ENCODE measurements at places on chromosomes 5 and 9. TPM values are rescaled to one million over a fixed set of nuclear protein-coding genes. Genes with fewer than 3 reads are reported as not detected.

- H3K4me1 ChIP-seq: peaks cover 49% of the 10 kb centered on the region
- no peaks in the 10 kb centered on the region for H3K27me3 ChIP-seq
- peak overlapping the region; percentile 87 for H3K27ac ChIP-seq
- no peak overlapping the region for H3K4me3 ChIP-seq
- DNase-seq: peak; percentile 74
- H3K36me3 ChIP-seq: no peaks in the 10 kb centered on the region
Observed at GRCh38 chr9:94922098-94922607, 195.7 kb downstream of the AOPEP start.

The BBLN gene
- total RNA-seq: 39.0 TPM

DNA sequence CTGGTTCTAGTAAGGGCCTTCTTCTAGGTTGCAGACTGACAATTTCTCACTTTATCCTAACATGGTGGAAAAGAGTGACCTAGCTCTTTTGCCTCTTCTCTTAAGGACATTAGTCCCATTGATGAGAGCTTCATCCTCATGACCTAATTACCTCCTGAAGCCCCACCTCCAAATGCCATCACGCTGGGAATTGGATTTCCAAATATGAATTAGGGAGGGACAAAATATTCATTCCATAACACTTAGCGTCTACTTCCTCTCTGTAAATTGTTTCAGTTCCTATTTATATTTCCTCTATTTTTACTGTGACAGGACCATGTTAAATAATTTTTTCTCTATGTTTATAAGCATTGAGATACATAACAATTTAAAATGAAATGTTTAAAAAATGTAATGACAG is 408.8 kb downstream of the CDH10 start:
- H3K27ac ChIP-seq: no peak overlapping the region
- no peak overlapping the region for H3K4me3 ChIP-seq
- H3K36me3 ChIP-seq: no peaks in the 10 kb centered on the region
- no peak for DNase-seq
- no peaks in the 10 kb centered on the region for H3K4me1 ChIP-seq
- no peaks in the 10 kb centered on the region for H3K27me3 ChIP-seq

The SUSD3 gene
- total RNA-seq: 4.8 TPM

The PCDHGB2 gene
- 3.8 TPM for total RNA-seq

GRCh38 chr9:95510709-95511615 is 5.8 kb downstream of the PTCH1 start:
- H3K4me3 ChIP-seq: peak overlapping the region; percentile 89
- peak; percentile 95 for DNase-seq
- peaks cover 21% of the 10 kb centered on the region for H3K4me1 ChIP-seq
- peak overlapping the region; percentile 85 for H3K27ac ChIP-seq

DNA sequence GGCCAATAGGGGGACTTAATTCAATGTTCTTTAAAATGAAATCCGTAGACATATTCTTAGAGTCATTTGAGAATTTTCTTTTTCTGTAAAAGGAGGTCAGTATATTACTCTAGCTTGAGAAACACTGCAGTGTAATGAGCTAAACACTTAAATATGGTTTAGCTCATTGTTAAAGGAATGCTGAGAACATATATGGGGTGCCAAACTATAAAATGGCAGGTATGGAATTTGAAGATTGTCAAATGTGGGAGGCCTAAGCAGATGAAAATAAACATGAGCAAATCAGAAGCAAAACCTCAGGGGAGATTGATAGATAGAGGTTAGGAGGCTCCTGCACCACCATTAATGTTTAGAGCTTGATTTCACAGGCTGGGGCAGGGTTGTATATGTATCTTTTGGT is 57.9 kb downstream of the STX17 start:
- H3K4me3 ChIP-seq: no peak overlapping the region
- DNase-seq: no peak
- H3K4me1 ChIP-seq: no peaks in the 10 kb centered on the region
- no peak overlapping the region for H3K27ac ChIP-seq
- H3K36me3 ChIP-seq: peaks cover 57% of the 10 kb centered on the region

The SAXO1 gene
- 0.12 TPM for total RNA-seq

DNA sequence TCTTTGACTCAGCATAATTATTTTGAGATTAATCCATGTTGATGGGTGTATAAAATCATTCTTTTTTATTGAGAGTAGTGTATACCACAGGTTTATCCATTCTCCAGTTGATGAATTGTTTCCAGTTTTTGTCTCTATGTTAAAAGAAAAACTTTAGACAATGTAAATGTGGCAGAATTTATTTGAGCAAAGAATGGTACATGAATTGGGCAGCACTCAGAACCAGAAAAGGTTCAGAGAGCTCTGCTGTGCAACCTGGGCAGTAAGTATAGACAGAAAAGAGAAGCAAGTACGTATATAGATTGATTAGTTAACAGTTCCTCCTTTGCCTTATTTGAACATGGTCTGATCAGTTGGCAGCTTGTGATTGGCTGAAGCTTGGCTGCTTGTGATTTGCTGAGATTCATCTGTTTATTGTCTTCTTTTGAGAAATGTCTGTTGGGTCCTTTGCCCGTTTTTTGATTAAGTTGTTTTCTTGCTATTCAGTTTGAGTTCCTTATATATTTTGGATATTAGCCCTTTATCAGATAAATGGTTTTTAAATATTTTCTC is 41.4 kb downstream of the CDC42SE2 start:
- peaks cover 13% of the 10 kb centered on the region for H3K4me1 ChIP-seq
- H3K36me3 ChIP-seq: no peaks in the 10 kb centered on the region
- H3K27ac ChIP-seq: no peak overlapping the region
- no peak for DNase-seq

- no peaks in the 10 kb centered on the region for H3K4me1 ChIP-seq
- DNase-seq: no peak
- H3K4me3 ChIP-seq: no peak overlapping the region
- no peak overlapping the region for H3K27ac ChIP-seq
Observed at GRCh38 chr5:133756036-133756435, 143.7 kb upstream of the FSTL4 start.

DNA sequence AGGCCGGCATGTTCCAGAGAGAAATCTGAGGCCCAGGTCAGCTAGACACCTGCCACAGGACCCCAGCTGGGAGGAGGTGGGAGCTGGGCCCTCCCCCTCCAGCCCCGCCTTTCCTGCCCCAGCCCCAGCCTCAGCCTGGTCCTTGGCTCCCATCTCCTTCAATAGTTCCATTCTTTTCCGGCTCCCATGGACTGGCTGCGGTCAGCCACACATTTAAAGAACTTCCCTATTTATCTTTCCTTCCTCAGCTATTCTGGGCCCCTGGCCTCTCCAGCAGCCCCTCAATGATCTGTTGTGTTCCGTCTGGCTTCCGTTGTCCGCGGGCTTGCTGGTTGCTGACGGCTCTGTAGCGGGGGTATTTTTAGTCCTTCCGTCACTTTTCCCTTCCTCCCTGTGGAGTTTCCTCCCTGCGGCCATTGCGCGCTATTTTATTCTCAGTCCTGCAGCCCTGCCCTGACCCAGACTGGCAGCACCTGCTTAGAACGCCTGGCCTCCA is 73.8 kb downstream of the AMBP start:
- H3K27ac ChIP-seq: peak overlapping the region; percentile 51
- peaks cover 4% of the 10 kb centered on the region for H3K4me1 ChIP-seq
- no peaks in the 10 kb centered on the region for H3K27me3 ChIP-seq
- no peak overlapping the region for H3K4me3 ChIP-seq
- peak; percentile 63 for DNase-seq
- H3K36me3 ChIP-seq: no peaks in the 10 kb centered on the region

The POLR3G gene
- 0.93 TPM for total RNA-seq

DNA sequence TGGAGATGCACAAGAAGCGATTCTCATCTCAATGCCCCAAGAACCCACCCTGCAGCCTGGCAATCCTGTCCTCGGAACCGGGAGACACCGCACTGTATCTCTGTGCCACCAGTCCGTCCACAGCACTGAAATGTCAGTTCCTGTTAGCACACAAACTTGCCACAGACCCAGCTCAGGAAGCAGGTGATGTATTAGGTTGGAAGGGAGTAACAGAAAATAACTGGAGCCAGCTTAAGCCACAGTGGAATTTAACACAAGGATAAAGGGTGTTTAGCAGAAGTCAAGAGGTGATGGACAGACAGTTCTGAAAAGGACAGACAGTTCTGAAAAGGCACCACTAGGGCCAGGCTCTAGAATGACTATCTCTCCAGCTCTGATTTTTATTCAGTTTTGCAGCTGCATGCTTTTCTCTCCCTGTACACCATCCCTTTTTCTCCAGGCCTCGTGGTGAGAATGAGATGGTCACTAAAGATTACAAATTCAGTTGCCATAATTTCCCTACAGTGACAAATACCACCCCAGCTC is 114.4 kb downstream of the ANKRD18B start:
- H3K27ac ChIP-seq: no peak overlapping the region
- DNase-seq: no peak
- no peaks in the 10 kb centered on the region for H3K4me1 ChIP-seq
- H3K27me3 ChIP-seq: peaks cover 54% of the 10 kb centered on the region
- H3K36me3 ChIP-seq: no peaks in the 10 kb centered on the region

The RNF20 gene
- 48.1 TPM for total RNA-seq

GRCh38 chr5:151264113-151264512 is 11.1 kb downstream of the GM2A start:
- peaks cover 47% of the 10 kb centered on the region for H3K36me3 ChIP-seq
- no peak for DNase-seq
- H3K4me3 ChIP-seq: no peak overlapping the region
- no peaks in the 10 kb centered on the region for H3K27me3 ChIP-seq
- H3K27ac ChIP-seq: no peak overlapping the region
- H3K4me1 ChIP-seq: no peaks in the 10 kb centered on the region

GRCh38 chr9:9002826-9003583 is 1203.4 kb upstream of the DMAC1 start:
- no peak for DNase-seq
- no peaks in the 10 kb centered on the region for H3K27me3 ChIP-seq
- no peaks in the 10 kb centered on the region for H3K4me1 ChIP-seq
- no peak overlapping the region for H3K27ac ChIP-seq
- no peak overlapping the region for H3K4me3 ChIP-seq

GRCh38 chr5:142840575-142840974 is 70.4 kb downstream of the ARHGAP26 start:
- no peaks in the 10 kb centered on the region for H3K27me3 ChIP-seq
- DNase-seq: no peak
- no peak overlapping the region for H3K27ac ChIP-seq
- H3K4me1 ChIP-seq: peaks cover 28% of the 10 kb centered on the region

GRCh38 chr9:87119328-87119881 is 172.1 kb upstream of the GAS1 start:
- no peaks in the 10 kb centered on the region for H3K36me3 ChIP-seq
- H3K4me1 ChIP-seq: peaks cover 15% of the 10 kb centered on the region
- H3K27ac ChIP-seq: no peak overlapping the region
- no peaks in the 10 kb centered on the region for H3K27me3 ChIP-seq
- DNase-seq: no peak
- no peak overlapping the region for H3K4me3 ChIP-seq

DNA sequence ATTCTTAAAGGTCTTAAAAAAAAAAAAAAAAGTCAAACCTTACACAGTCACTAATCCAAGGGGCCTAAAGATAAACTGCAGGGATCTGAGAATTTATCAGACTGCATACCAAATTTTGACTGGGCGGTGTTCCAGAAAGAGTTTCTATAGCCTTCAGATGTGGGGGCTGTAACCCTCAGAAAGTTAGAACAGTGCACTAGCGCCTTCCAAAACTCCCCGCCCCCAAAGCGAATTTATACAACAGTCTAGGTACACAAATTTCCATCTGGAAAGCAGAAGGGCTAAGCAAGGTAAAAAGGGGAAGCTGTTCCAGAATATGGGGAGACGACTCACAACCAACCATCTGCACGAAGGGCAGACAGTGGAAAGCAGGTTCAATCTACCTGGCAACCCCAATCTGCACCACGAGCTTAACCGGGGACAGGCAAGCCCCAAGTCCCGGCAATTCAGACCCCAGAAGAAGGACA is 813 bp downstream of the ERMP1 start:
- H3K36me3 ChIP-seq: peaks cover 8% of the 10 kb centered on the region
- no peak for DNase-seq
- peak overlapping the region; percentile 80 for H3K27ac ChIP-seq
- peaks cover 16% of the 10 kb centered on the region for H3K4me1 ChIP-seq

DNA sequence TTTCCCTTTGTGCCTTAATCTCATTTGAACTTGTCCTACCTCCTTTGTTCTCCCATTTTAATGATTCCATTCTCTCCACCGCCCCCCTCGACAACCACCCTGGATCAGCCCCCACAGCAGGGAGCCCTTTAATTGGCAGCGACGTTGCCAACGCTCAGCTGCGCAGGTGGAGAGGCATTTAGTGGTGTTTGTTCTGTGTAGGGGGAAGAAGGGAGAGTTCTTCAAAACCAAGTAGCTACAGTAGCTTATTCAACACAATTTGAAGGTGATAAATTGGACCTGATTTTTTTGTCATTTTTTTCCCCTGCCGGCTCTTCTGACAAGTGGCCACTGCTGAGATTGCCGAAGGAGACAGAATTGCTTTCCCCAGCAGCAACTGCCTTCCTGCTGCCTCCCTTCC is 499.1 kb downstream of the CDK5RAP2 start:
- H3K4me3 ChIP-seq: no peak overlapping the region
- H3K27me3 ChIP-seq: no peaks in the 10 kb centered on the region
- no peaks in the 10 kb centered on the region for H3K36me3 ChIP-seq
- DNase-seq: no peak

The PRDM9 gene
- total RNA-seq: not detected

DNA sequence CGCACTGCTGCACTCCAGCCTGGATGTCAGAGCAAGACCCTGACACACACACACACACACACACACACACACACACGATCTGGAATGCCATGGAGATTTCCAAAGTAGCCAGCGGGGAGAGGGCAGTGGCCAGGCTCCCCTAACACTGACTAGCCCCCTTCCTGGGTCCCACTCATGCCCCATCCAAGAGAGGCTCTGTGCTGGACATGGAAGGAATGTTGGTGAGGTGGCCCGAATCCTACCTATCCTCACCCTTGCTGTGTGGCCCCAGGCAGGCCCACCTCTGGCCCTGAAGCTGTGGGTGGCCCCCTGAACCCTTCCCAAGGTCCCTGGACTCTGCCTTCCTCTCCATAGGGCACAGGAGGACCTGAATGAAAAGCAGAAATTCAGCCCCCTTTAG is 7.3 kb downstream of the BRD3 start:
- peak; percentile 39 for DNase-seq
- H3K27ac ChIP-seq: no peak overlapping the region
- no peak overlapping the region for H3K4me3 ChIP-seq
- H3K4me1 ChIP-seq: peaks cover 84% of the 10 kb centered on the region
- no peaks in the 10 kb centered on the region for H3K27me3 ChIP-seq

DNA sequence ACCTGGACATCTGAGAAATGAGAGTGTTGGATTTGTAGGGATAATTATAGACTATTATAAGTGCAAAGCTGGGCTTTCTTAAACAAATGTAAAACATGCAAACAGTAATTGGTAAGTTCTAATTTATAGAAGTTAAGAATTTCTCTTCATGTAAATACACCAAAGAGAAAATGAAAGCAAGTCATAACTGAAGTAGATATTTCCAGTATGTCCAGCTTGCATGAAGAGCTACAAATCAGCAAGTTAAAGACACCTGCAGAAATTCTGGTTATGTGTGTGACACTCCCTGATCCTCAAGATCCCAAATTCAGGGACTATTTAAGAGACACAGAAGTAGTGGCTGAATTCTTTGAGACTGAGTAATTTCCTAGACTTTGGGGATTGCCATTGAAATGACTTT is 308.9 kb downstream of the TLE4 start:
- no peaks in the 10 kb centered on the region for H3K36me3 ChIP-seq
- H3K4me3 ChIP-seq: no peak overlapping the region
- H3K4me1 ChIP-seq: no peaks in the 10 kb centered on the region

The SLC36A2 gene
- not detected for total RNA-seq

Data from upper lobe of right lung (tissue), 1 donor.